ENCODE measurements at places on chromosomes 1 and 21. TPM values are rescaled to one million over a fixed set of nuclear protein-coding genes. Genes with fewer than 3 reads are reported as not detected.

GRCh38 chr1:95017775-95018174 lies 55.0 kb downstream of the ALG14 start:
- DNase-seq = no peak

DNA sequence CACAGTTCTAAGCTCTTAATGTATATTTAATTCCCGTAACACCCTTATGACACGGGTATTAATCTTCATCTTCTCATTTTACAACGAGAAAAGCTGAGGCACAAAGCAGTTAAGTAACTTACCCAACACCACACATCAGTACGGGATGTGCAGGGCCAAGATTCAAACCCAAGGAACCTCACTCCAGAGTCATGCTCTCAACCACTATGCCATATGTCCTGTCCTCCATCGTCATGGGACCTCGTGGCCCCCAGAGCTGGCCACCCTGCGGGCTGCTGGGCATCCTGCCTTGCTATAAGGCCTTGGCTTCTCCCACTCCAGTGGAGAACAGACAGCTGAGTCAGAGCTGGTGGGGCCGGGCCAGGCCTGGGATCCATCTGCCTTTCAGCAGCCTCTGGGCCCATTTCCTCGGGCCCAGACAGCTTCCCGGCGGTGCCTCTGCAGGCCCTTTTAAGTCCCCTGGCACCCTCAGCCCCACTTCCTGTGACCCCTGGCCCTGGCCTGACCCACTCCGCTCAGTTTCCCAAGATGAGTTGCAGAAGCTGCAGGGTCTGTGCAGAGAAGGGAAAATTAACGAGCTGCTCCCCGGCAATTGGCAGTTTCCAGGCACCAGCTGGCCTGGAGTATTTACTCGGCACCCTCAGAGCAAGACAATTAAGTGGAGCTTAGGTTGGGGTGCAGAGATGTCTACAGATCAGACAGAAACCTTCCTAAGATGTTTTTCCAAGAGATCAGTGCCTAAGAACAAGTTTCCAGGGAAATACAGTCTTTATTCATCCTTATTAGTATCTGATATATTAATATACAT lies 98.2 kb downstream of the EPHB2 start:
- DNase-seq = no peak

Gene ITLN1
- not detected for total RNA-seq

- DNase-seq = peak; percentile 18
Measured at GRCh38 chr1:182069028-182069466, 7.5 kb upstream of the ZNF648 start.

DNA sequence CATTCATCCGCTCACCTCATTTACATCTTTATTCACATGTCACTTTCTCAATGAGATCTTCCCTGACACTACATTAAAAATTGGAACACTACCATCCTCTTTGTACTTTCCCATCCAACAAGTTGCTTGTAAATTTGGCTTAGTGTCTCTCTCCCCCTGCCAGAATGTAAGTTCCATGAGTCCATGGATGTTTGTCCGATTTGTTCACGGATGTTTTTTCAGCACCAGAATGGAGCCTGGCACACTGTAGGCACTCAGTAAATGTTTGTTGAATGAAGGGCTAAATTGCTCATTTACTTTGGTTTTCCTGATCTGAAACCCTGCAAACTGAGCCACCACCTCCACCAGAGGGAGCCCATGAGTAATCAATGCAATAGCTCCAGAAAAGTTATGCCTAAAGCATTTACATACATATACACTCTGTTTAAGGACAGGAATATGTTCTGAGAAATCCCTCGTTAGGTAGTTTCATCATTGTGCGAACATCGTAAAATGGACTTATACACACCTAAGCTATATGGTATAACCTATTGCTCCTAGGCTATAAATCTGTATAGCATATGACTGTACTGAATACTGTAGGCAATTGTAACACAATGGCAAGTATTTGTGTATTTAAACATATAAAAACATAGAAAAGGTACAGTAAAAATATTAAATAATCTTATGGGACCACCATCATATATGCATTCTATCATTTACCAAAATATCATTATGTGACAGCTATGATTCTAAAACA lies 2.8 kb upstream of the EYA3 start:
- DNase-seq = peak; percentile 57

DNA sequence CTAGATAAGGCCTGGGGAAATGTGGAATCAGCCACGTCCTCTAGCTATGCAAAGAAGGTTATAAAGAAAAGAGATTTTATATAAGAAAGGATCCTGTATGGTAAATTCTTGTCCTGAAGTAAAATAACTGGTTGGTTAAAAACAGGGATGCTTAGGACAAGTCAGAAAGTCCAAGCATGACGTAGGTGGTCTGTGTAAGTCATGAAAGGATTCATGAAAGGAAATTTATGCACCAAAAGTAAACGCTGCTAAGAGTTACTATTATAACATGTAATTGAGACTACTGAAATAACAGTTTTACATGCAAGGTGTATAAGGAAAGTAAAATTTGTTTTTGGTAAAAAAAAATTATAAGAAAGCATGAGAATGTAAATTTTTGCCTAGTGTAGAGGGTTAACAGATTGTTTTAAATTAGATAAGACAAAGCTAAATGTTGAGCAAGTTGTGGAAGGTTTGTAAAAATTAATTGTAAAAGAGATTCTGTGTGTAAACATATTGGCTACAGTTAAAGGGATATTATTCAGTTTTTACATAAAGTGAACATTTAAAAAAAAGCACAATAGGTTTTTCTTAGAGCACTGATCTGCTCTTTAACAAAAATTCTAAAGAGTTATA lies 43.9 kb downstream of the PIGK start:
- DNase-seq = peak; percentile 32

- DNase-seq = no peak
Measured at GRCh38 chr21:44983421-44984206, 43.8 kb downstream of the SLX9 start.

DNA sequence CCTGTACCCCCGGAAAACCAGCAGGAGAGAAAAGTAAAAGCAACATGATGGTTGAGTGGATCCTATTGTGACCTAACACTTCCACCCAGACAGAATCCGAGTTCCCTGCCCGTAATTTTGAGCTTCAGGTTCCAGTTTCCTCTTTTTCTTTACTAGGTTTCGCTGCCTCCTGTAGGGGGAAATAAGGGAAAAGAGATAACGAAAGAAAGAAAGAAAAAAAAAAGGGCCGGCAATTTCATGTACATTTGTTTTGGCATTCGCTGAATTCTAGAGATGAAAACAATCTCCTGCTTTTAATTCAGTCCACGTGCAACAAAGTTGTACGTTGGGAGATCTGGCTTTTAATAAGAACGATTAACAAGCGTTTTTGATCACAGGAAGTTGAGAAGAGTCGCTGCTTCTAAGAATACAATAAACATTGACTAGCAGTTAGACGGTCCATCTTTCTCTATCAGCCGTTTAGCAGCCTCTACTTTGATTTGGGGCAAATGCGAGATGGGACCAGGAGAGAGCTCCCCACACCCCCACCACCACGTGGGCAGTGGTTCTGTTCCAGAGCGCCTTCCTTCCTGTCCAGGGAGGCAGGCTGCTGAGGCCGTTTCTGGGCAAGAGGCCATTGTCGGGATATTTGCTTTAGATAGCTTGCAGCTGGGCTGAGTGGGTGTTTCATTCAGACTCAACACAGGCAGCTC lies 155.9 kb upstream of the RUNX1 start:
- DNase-seq = no peak

DNA sequence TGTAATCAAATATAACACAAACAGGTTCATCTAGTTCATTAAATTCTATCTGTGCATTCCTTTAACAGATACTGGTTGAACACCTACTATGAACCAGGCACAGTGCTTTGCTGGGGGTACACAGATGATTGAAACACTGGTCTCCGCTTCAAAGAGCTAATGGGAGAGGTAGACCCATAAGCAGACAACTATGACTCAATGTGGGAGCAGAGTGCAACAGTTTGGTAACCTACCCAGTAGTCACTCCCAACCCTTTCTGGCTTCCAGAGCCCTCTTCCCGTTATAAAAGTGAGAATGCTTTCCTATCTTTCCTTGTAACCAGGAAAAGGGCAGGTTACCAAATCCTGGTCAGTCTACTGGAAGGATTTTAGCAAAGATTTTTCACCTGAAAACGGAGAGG lies 8.0 kb upstream of the ETV3 start:
- DNase-seq = no peak

Gene NBPF3
- 17.3 TPM for total RNA-seq

DNA sequence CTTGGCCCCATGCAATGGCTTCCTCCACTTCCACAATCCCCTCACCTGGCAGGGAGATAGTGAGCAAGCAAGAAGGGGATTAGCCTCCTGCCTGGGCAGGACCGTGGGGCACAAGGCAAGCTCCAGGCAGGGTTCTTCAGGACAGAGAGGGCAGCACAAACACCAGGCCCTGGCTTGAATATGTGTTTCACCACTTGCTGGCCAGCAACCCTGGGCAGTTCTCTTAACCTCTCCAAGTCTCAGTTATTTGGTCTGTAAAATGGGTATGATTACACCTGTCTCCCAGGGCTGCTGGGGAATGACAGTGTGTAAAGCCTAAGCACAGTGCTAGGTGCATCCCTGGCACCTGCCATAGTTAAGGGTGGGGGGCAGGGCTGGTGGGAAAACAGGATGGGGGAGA lies 31.9 kb downstream of the H3-3A start:
- DNase-seq = no peak

- no peak for DNase-seq
Measured at GRCh38 chr1:151964510-151964909, 29.1 kb downstream of the S100A10 start.

Gene SCCPDH
- total RNA-seq = 0.30 TPM

DNA sequence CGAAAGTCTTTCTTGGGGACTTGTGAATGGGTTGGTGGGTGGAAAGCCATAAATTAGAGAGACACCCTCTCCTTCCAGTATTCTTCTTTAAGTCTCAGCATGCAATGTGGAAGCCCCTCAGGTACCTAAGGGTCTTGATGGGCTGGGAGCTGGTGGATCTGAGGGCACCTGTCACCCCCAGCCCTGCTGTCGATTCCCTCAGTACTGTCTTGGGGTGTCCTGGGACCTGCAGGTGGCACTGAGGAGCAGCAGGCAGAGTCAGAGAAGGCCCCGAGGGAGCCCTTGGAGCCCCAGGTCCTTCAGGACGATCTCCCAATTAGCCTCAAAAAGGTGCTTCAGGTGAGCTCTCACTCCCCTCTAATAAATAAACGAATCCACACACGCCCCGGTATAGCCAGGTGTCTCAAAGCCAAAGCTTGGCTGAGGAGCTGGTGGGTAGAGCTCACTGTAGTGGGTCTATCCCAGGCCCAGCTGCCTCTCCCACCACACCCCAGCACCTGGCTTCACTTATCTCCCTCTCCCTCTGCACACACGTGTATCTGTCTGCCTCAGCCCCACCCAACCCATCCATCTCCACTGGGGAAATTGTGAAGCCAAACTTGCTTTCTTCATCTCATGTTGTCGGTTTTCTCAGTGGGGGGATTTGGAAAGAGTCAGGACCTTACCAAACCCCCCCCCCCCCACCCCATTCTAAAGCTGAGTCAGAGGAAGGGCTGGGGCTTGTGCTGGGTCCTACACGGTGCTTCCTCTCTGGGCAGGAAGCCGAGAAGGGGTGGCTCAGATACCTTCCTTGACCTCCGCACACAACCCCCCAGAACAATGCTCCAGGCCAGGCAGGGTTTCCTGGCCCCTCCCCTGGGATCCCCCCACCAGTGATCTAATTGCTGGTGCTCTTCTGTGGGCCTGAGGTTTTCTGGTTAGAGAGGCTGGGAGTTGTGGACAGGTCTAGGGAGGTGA lies 1.6 kb downstream of the ADAM15 start:
- no peak for DNase-seq

GRCh38 chr1:24964811-24965570 lies 34.9 kb upstream of the RUNX3 start:
- no peak for DNase-seq

Measured in HCT116 (cell line).